ENCODE measurements at places on chromosomes 5 and 9.

GRCh38 chr5:176870110-176870591 lies 29.0 kb downstream of the HK3 start:
- ATAC-seq, result no peak

- ATAC-seq, result no peak
Measured at GRCh38 chr5:95238560-95239325, 46.2 kb downstream of the MCTP1 start.

GRCh38 chr5:61256474-61256873 lies 75.6 kb upstream of the ZSWIM6 start:
- ATAC-seq, result no peak

DNA sequence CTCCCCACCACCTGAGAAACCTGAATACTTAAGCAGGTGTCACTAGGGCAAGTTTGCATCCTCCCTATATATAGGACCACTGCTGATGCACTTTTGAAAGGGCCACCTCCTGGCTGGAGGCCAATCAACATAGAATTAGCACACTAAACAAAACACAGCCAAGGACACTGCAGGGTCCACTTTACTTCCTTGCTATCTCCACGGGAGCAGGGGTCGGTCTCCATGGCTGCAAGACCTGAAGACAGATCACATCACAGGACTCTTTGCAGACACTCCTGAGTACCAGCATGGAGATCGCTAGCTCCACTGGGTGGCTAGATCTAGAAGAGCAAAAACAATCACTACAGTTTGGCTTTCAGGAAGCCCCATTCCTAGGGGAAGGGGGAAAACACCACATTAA lies 72.3 kb downstream of the C9orf153 start:
- no peak for ATAC-seq
